ENCODE measurements at places on chromosomes 13 and 19.

GRCh38 chr13:42894765-42895243, 97.2 kb downstream of the EPSTI1 start:
- peak; percentile 22 for DNase-seq

DNA sequence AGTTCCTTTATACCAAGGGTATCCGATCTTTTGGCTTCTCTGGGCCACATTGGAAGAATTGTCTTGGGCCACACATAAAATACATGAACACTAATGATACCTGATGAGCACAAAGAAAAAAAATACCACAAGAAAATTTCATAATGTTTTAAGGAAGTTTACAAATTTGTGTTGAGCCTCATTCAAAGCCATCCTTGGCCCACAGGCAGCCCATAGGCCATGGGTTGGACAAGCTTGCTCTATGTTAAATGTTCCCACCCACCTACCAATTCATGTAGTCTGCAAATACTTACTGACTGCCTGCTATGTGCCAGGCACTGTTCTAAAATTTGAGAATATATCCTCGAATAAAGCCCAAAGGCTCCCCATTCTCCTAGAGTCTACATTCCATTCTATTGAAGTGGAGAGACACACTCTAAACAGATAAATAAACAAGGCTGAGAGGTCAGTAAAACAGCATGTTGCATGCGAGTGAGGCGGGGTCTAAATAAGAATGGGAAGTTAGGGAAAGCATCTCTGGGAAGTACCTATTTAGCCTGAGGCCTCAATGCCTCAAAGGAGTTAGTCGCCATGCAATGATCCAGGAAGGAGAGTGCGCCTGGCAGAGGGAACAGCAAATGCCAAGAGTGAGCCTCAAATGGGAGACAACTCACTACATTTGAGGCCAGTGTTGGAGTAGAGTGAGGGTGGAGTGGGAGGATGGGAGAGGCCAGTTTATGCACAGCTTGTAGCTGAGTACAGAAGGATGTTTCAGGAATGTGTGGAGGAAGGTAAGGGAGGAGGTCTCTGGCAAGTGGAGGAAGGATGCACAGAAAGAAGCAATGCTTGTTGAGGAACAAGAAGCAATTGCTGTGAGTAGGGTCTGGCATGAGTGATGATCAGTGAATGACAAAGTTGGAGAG, 52.5 kb upstream of the CLDN10 start:
- no peak for DNase-seq

DNA sequence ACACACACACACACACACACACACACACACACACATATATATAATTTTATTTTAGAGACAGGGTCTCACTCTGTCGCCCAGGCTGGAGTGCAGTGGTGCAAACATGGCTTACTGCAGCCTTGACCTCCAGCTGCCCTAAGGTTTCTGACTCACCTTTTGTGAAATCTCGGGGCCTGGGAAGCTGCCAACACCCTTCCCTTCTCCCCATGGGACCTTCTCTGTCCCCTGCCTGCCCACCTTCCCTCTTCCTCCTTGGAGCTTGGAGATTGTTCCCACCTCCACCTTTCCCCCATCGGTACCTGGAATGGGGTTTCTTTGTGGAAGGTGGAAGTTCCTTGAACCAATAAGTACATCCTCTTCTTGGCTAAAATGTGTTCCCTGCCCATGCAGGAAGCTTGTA, 6.3 kb downstream of the ARRDC5 start:
- DNase-seq, result no peak

DNA sequence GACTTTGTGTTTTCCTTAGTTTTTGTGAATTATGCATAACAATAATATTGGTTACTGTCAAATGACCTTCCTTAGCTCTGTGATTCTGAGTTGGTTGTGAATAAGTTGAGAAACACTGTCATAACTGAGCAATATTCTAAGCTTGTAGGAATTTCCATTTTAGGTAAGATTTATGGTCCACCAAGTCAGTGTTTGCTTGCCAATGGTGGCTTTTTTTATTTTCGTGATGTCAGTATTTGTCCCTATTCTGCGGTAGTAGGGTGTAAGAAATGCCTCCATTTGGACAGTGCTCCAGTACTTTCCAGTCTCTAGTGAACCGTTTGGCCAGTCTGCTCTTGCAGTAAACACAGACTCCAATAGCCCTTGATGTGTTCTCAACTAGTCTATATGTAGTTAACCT, 94.7 kb downstream of the FRY start:
- DNase-seq, result no peak

DNA sequence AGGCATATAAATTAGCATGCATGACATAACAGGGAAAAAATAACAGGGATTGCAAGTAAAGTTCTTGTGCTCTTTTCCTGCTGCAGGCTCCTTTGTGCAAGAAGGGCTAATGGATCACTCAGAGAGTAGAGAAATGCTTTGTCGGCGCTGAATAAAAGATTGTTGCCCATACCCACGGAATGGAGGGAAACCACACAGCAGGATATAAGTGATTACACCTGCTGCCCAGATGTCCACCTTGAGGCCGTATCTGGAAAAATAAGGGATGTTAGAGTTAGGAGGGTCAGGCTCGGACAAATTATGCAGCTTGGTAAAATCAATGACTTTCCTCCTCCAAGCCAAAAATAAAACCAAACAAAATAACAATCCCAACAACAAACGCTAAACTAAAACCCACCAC, 322.3 kb downstream of the DCLK1 start:
- DNase-seq, result no peak

DNA sequence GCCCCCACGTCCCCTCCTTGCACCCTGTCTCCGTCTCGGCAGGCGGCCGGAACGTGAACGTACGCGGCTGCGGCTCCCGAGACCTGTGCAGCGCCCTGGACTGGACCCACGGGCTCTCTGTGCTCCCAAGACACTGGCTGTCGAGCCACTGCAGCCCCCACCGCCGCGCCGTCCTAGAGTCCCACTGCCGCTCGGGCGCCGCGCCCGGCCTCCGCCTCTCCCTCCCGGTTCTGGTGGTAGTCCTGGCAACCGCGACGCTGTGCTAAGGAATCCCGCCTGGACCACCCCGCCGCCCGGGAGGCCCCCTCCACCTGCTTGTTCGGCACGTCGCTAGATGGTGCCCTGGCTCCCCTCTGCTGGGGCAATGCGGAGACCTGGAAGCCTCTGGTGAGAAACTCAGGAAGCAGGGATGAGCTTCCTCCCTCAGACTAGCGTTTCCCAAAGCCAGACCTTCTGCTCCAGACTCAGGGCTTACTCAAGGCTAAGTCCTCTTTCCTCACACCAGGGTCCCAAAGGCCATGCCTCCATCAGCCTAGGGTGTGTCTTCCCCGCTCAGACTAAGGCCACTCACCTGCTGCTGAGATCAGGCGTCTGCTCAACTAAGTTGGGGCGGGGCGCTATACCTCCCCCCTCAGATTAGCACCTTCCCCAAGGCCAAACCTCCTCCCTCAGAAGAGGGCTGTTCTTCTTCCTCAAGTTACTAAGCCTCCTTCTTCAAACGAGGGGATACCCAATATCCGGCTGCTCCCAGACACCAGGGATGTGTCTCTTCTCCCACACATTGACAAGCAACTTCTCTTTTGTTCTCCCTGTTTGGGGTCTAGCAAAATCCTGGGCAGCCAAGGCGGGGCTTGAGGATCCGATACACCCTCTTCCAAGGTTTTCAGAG, 16.1 kb upstream of the IRGC start:
- peak; percentile 53 for DNase-seq

GRCh38 chr13:28492569-28493367, 2.2 kb downstream of the FLT1 start:
- DNase-seq, result peak; percentile 37

- DNase-seq, result no peak
Observed at GRCh38 chr13:112137144-112137543, 70.2 kb downstream of the SOX1 start.

DNA sequence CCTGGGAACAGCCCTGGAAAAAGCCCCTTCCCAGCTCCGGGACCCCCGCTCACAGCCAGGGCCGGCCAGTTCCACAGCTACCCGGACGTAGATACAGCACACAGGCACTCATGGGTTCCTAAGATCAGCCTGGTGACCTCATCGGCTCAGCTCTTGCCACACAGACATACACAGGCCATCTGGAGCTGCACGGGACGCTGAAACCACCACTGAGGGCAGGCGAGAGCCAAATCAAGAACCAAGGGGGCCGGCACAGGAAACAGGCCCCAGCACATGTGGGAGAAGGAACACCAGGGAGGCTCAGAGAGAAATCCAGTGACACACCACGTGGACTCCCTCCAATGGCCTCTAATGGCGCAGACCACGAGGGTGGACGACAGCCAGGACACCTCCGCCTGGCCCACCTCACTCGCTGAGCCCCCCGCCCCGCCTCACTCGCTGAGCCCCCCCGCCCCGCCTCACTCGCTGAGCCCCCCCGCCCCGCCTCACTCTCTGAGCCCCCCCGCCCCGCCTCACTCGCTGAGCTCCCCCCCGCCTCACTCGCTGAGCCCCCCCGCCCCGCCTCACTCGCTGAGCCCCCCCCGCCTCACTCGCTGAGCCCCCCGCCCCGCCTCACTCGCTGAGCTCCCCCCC, 69.7 kb upstream of the C13orf46 start:
- DNase-seq, result peak; percentile 24

GRCh38 chr19:41309180-41310032, 566 bp upstream of the CCDC97 start:
- no peak for DNase-seq

DNA sequence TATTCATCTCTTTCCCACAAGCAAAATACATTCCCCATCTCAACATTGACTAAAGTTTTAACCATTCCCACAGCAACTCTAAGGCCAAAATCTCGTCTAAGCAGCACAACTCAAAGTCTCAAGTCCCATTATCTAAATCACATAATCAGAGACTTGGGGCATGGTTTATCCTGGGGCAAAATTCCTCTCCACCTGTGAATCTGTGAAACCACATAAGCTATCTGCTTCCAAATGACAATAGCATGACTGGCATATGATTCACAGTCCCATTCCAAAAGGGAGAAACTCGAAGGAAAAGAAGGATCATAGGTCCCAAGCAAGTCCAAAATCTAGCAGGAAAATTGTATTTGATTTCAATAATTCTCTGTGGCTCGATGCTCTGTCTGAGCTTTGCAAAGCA, 73.0 kb downstream of the ANKRD10 start:
- DNase-seq, result no peak

DNA sequence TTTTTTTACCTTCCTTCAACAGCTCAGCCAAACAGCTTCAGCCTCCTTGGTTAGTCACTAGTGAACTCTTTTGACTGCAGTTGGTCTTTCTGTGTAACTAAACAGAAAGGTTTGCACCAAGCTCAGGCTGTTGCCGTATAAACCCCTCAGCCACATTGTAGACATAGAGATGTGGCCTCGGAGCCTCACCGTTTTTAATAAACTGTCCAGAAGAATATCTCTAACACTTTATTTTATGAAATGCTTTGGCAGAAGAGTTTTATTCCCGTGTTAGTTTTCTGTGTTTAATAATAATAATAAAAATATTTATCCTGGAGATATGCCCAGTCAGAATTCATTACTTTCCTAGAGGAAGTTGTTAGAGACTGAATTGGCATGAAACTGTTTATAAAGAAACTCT, 171.7 kb upstream of the MAB21L1 start:
- DNase-seq, result no peak

GRCh38 chr13:104024416-104025170, 958.4 kb upstream of the SLC10A2 start:
- no peak for DNase-seq

DNA sequence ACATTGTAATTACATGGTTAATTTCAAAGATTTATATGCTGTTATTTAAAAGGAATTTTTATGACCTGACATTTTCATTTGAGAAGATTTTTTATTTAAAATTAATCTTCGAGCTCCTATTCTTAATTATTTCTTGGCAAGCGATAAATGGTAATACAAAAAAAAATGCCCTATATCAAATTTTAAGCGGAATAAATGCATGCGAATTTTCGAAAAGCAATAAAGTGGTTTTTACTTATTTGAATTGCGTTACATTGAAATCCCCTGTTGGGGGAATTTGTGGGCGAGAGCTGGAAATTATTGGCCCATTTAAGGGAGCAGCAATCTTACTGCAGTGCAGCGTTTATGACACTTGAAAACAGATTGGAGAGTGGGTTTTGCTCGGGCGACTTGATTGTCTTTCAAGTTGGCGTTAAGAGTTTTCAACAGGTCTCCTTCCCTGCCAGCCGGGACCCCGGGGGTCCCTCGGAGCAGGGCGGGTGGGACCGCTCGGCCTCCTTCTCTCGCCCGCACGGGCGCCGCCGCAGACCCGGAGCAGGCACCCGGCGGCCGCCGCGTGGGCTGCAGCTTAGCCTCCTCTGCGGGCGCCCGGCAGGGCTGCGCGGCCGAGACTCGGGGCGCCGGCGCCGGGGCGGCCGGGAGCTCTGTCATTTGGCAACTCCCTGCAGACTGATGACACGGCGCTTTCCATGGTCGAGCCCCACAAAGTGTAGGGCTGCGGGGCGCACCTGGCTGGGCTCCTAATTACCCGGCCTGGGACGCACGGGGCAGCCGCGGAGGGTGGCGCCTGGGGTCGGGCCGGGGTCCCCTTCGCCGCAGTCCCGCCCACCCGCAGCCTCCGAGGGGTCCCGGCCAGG, 255.1 kb upstream of the SOX21 start:
- DNase-seq, result peak; percentile 8

GRCh38 chr13:21616880-21617279, 12.9 kb upstream of the MICU2 start:
- DNase-seq, result peak; percentile 82

DNA sequence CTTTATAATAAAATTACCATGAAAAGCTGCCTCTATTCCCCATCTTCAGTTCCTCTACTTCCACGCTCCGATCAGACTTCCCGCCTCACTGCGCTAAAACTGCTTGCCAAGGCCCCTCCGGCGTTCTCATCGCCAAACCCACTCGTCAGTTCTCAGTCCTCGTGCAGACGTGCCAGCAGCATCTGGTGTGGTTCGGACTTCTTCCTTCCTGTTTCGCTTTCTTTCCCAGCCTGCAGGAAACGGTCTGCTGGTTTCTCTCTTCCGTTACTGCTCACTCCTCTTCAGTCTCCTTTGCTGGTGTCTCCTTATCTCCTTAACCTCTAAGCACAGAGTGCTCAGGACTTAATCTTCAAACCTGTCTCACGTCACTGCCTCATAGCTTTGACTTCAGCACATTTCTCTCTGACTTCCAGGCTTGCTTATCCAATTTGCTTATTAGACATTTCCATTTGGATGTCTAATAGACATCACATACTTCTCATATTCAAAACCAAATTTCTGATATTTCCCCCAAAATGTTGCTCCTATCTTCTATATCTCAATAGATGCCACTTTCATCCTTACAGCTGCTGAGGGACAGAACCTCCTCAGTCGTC, 40.3 kb downstream of the RCBTB2 start:
- peak; percentile 23 for DNase-seq

GRCh38 chr13:79662882-79663281, 181.9 kb downstream of the NDFIP2 start:
- DNase-seq, result peak; percentile 51

DNA sequence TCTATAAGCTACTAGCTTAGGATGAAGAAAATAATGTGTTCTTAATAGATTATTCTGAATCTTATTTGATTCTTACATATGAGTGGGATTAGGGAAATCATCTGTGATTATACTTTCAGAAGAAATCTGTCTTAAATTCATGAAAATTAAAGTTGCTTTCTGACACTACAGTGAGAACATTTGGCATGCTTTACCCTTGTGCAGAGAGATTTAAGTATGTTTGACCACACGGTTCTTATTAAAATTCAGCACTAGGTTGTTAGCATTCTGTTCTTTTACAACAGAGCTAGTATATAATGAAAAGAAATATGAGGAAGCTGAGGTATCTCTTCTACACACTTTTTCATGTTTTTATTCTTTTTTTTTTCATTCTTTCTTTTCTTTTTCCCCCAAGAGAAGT, 2723.9 kb downstream of the PCDH9 start:
- no peak for DNase-seq
